ENCODE measurements at places on chromosomes 1 and 21.

DNA sequence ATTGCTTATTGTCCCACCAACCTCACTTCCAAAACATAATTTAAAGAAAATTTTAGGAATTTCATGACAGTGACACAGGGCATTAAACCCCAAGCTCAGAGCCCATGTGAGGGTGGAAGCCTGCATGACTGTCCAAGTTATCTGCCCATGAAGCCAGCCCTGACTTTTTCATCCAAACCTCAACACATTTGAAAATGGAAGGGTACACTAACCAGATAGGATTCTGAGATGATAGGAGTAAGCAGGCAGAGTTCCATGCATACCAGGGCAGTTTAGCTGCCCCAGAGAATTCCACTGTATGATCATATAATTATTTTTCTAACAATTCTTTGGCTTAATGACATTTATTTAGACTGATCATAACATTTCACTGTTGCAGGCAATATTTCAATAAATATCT, 986.0 kb downstream of the TTLL7 start:
- DNase-seq: no peak

- DNase-seq: no peak
Observed at GRCh38 chr1:67393240-67393639, 37.0 kb downstream of the SERBP1 start.

DNA sequence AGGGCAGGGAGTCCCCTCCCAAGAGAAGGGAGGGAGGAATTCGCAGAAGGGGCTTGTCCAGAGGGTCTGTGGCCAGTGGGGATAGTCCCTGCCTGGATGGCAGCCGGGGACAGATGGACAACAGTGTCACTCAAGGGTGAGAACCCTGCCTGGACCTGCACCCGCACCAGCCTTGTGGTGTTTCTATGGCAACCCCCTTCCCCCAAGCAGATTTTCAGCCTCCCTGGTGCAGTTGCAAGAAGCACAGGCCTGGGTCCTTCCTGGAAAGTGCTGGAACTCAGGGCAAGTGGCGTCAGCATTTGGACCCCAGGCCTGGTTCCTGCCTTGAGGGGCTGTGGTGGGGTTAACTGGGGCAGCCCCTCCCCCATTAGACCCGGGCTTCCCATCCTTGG, 83.8 kb upstream of the ACTL8 start:
- DNase-seq: no peak

- no peak for DNase-seq
Observed at GRCh38 chr1:28560886-28561285, 8.0 kb downstream of the TRNAU1AP start.

GRCh38 chr1:218182455-218182854, 102.6 kb upstream of the RRP15 start:
- DNase-seq: no peak

DNA sequence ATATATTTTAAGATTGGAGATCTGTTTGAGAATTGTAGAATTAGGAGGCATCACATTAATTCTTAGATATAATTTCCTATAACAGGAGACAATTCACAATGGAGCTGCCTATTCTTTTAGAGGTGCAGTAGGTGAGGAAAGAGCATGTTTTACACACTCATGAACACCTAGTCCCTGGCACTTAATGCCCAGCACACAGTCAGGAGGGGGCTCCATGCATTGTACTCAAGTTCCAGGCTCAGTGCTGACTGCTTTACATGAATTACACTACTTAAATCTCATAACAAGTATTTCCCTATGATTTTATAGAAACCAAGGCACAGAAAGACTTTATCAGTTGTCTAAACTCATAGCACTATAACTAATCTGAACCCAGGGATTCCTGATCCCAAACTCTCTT, 360 bp upstream of the GBP3 start:
- DNase-seq: no peak

GRCh38 chr1:70382682-70383081, 28.2 kb upstream of the ANKRD13C start:
- no peak for DNase-seq

- no peak for DNase-seq
Observed at GRCh38 chr1:229104654-229105053, 166.3 kb upstream of the RAB4A start.

- DNase-seq: no peak
Observed at GRCh38 chr21:29812947-29813346, 126.8 kb downstream of the GRIK1 start.

- no peak for DNase-seq
Observed at GRCh38 chr1:215220346-215220745, 137.8 kb downstream of the KCNK2 start.

- DNase-seq: no peak
Observed at GRCh38 chr1:47803815-47804501, 193.2 kb downstream of the TRABD2B start.

GRCh38 chr1:112011202-112011601, 21.7 kb upstream of the KCND3 start:
- DNase-seq: no peak

GRCh38 chr1:13781907-13782633, 82.1 kb downstream of the PRDM2 start:
- no peak for DNase-seq

- DNase-seq: no peak
Observed at GRCh38 chr1:8598783-8599182, 218.7 kb downstream of the RERE start.
